Naive thymus-derived CD8-positive, alpha-beta T cell (primary cell): ENCODE measurements at places on chromosomes 6 and 20.

DNA sequence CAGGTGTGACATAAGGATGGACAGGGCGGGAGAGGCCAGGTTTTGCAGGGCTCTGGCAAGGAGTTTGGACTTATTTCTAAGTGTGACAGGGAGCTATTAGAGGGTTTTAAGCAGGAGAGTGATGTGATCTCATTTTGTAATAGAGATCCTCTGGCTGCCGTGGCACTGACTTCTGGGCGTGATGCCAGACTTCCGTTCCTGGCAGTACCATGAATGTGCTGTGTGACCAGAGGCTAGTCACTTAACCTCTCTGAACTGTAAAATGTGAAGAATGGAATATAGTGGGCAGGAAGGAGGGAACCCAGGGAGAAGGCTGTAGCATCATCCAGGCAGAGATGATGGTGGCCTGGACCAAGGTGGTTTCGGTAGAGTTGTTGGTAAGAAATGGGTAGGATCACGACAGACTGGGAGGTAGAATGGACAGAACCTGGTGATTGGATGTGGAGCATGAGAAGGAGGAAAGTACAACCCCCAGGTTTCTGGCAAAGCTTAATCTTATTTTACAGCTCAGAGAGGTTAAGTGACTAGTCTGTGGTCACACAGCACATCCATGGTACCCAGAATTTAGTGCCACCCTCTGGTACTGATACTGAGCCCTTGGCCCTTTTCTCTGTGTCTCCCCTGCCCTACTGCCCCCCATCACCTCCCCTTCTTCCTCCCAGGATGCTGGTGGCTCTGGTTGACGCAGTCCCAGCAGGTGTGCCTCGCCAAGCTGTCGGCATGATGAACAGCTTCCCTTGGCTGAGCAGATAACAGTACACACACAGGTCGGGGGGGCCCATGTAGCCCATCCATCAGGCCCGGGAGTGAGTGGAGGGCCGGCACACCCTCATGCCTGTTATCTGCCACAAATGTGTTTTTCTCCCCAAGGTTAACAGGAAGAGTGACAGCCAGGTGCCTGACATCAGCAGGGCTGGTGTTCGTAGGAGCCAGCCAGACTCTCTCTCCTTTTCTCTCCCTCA, 52.9 kb upstream of the CTNNBL1 start:
- no peak for DNase-seq

GRCh38 chr20:19966840-19967239, 50.3 kb upstream of the NAA20 start:
- DNase-seq, result no peak

- DNase-seq, result no peak
Measured at GRCh38 chr20:21146215-21146614, 20.3 kb downstream of the KIZ start.

- DNase-seq, result no peak
Measured at GRCh38 chr20:33894798-33895197, 83.7 kb downstream of the CHMP4B start.

- no peak for DNase-seq
Measured at GRCh38 chr6:13987400-13987865, 62.7 kb downstream of the RNF182 start.

DNA sequence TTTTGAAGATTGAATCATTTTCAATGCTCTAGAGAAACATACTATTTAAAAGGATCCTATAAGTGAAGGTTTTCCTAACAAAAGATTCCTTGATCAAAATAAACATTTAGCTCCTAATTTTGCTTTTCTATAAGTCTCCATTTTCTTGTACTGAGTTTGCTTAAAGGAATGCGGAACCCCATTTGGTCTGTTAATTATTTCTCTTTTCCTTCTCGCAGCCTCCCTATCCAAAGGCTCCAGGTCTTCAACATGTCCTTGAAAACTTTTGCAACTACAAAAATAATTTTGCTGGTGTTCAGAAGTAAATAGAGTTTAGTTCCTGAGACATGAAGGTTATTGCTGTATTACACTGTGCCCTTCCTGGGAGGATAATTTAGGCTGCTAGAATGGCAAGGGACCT, 8.3 kb upstream of the NPEPL1 start:
- DNase-seq, result no peak

GRCh38 chr6:121666814-121667213, 231.4 kb downstream of the GJA1 start:
- no peak for DNase-seq

GRCh38 chr6:147805155-147805554, 296.7 kb downstream of the SAMD5 start:
- no peak for DNase-seq

- DNase-seq, result no peak
Measured at GRCh38 chr6:15517600-15517999, 145.2 kb downstream of the DTNBP1 start.

- DNase-seq, result no peak
Measured at GRCh38 chr6:14231501-14232280, 114.1 kb downstream of the CD83 start.

- DNase-seq, result peak; percentile 30
Measured at GRCh38 chr6:30684386-30685156, 1.9 kb downstream of the PPP1R18 start.

- DNase-seq, result no peak
Measured at GRCh38 chr6:144219056-144219685, 66.0 kb upstream of the UTRN start.

DNA sequence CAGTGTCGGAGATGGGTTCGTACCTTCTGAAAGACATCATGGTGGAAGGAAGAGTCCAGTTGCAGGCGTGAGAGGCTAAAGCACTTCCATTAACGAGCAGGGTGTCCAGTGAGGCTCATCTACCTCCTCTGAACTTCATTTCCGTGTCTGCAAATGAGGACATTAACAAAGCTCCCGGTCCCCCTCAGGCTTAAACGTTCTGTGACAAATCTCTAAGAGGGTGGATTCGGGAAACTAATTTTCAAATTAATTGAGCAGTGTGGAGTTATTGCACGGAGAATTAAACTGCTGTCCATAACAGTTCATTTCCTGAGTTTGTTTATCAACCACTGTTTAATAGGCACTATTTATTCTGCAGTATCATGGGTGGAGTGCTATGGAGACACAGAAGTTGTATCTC, 68.2 kb downstream of the TRMT6 start:
- DNase-seq, result no peak

GRCh38 chr20:51249781-51250180, 226.9 kb upstream of the KCNG1 start:
- DNase-seq, result no peak

- no peak for DNase-seq
Measured at GRCh38 chr6:107144014-107144413, 28.7 kb upstream of the BEND3 start.

GRCh38 chr6:38387971-38388370, 251.8 kb downstream of the BTBD9 start:
- no peak for DNase-seq

- DNase-seq, result no peak
Measured at GRCh38 chr20:54532573-54532972, 57.2 kb downstream of the DOK5 start.

- no peak for DNase-seq
Measured at GRCh38 chr6:6317825-6318733, 2.4 kb downstream of the F13A1 start.

GRCh38 chr20:48141660-48142515, 356.6 kb upstream of the SULF2 start:
- no peak for DNase-seq

DNA sequence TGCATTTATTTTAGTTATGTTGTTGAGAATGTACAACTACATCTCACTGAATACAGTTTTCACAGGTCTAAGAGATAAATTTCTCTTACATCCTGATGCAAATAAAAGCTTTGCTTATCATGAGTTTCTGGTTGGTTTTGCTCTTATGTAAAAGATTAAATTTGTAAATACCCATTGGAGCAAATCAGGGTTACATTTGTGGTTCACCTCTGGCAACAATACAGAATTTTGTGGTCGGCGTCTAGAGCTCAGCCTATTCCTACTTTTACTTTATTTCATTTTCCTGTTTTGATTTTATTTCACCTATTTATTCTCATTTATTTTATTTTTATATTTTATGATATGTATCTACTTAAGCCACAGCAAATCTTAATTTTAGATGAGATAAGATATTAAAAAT, 271.9 kb upstream of the MARCKS start:
- no peak for DNase-seq

DNA sequence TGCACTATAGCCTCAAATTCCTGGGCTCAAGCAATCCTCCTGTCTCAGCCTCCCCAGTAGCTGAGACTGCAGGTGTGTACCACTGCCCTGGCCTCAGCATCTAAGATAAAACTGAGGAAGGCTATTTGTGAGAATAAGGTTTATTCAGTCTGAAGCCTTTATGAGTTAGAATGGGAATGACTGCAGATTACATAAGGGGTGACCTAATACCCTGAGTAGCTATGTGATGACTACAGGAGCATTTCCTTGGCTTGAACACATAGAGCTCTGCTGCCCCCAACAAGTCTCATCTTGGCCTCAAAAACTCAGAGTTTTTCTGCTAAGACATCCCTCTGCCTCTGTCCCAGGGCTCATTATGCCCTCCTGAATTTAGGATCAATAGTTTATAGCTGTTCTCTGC, 7.6 kb downstream of the GSS start:
- DNase-seq, result no peak

DNA sequence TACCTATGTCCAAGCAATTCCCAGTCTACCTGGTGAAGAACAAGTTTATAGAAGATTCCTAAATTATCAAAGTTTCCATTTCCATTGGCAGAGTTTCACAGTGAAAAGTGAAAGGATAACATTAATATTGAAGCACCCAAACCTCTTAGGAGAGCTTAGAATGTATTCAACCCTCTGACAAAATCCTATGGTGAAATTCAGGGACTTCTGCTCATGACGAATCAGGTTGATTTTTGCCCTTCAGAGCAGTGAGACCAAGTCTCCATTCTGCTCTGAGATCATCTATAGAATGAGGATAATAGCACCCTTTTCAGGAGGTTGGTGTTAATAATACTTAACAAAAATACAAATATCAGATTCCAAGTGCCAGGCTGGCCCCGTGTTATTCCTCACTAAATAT, 15.5 kb downstream of the SERPINB1 start:
- no peak for DNase-seq

DNA sequence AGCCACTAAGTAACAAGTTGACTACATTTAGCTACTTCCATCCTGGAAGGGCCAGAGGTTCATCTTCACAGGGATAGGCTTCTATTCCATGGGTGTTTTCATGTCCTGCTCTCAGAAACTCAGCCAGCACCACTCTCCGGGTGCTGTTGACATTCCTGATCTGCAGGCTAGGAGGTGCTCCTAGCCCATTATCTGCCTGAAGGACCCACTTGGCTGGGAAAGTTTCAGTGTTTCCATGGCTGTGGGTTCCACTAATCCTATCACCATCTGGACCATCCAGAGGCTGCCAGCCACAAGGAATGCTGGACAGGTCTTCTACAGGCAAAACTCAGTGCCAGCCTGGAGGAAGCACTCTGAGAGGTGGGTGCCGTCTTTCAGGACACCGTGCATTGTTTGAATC, 45.2 kb downstream of the HLA-G start:
- no peak for DNase-seq

GRCh38 chr20:36550790-36551299, 9.5 kb downstream of the MYL9 start:
- DNase-seq, result no peak

- DNase-seq, result no peak
Measured at GRCh38 chr6:11439017-11439420, 98.5 kb upstream of the TMEM170B start.

- no peak for DNase-seq
Measured at GRCh38 chr6:99185525-99185924, 163.9 kb downstream of the FAXC start.

DNA sequence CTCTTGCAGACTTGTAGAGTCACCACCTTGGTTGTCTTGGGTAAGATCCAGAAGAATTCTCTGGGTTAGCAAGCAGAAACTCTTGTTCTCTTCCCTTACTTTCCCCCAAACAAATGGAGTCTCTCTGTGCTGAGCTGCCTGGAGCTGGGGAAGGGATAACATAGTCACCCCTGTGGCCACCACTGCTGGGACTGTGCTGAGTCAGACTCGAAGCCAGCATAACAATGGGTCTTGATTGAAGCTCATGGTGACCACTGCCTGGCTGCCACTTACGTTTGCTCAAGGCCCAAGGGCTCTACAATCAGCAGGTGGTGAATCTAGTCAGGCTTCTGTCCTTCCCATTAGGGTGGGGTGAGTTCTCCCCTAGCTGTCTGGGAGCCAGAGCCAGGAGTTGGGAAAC, 15.4 kb upstream of the ERVFRD-1 start:
- no peak for DNase-seq

DNA sequence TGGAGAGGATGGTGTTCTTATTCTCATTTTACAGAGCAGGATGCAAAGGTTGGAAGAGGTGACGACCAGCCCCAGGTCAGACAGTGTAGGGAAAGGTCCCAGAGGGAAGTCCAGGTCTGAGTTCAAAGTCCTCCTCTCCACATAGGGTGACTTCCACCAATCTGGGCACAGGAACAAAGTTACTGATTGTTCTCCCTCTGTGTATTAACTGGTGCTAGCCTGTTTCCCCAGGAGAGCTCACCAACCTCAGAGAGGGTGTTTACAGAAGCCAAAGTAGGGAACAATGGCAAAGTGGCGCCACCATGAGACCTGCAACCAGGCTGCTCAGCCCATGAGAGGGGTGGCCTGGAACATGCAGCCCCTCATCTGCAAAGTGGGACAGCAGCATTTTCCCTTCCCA, 16.8 kb upstream of the SIRPB1 start:
- DNase-seq, result no peak

GRCh38 chr6:56169366-56169765, 78.0 kb downstream of the COL21A1 start:
- DNase-seq, result no peak

- no peak for DNase-seq
Measured at GRCh38 chr6:36378243-36378920, 9.1 kb downstream of the ETV7 start.

GRCh38 chr6:144647971-144648651, 363.0 kb downstream of the UTRN start:
- DNase-seq, result no peak

DNA sequence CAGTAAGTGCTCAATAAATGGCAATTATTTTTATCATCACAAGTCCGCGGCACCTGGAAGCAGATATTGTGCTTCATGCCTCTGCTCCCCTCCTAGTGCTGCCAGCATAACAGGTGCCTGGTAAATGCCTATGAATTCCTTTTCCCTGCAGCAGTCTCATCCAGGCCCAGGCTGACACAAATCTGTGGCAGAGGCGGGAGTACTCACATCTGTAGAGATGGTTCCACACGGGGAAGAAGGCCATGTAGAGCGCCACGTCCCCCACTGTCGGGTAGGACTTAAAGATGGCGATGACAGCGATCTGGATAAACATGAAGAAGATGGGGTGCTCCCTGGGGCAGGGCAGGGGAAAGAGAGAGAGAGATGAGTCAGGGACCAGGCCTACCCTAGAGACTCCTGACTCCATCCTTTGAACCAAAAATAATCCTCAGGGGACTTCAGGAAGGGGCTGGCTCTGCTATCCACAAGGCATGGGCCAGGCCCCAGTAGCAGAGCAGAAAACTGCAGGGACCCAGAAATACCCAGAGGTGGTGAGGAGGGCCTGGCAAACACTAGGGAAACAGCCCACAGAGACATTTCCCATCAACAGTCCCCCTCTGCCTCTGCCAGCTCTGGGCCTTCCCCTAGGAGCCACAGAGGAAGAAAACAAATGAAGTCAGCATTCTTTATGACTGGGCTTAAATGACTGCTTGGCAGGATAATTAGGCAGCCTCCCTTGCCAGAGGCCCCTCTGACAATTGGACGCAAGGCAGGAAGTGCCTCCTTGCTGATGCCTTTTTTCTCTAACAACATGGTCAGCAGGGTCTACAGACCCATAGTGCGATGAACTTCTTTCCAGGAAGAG, 23.0 kb downstream of the MAP1LC3A start:
- DNase-seq, result no peak
